Endothelial cell (in vitro differentiated cells): ENCODE measurements at places on chromosomes 1 and 21. TPM values are rescaled to one million over a fixed set of nuclear protein-coding genes. Genes with fewer than 3 reads are reported as not detected.

ERVH48-1 gene
- 20.5 TPM for total RNA-seq

TSPEAR gene
- not detected for total RNA-seq

TCEANC2 gene
- 6.3 TPM for total RNA-seq

IVL gene
- total RNA-seq, result not detected

PUM1 gene
- 135 TPM for total RNA-seq

OLFML3 gene
- total RNA-seq, result 130 TPM

RHD gene
- 0.38 TPM for total RNA-seq

IRF6 gene
- 21.3 TPM for total RNA-seq

GBP5 gene
- 2.6 TPM for total RNA-seq

ZBTB8B gene
- 0.92 TPM for total RNA-seq

DNA sequence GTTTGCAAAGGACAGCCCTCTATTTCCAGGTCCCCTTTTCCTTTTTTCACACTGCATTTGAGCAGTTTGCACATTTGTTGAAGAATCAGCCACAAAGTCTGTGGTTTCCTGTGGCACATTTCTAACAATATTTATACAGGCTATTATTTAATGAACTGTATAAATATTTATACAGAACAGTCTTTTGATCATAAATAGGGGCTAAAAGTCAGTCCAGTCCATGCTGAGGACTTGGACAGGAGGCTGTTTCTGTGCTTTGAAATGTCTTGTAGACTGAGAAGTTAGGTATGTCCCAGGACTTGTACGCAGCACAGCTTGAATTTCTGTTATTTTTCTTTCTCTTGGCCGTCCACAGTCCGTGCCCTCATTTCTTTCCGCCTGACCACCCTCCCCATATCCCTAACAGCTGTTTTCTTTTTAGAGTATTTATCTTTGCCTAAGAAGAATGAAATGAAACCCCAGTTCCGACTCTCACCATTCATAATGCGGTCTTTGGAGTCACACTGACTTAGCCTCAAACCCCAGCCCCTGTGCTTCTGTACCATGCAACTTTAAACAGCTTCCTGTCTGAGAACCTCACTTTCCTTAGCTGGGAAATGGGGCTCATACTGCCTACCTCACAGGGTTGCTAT lies 19.7 kb downstream of the FGGY start:
- DNase-seq, result no peak

DNA sequence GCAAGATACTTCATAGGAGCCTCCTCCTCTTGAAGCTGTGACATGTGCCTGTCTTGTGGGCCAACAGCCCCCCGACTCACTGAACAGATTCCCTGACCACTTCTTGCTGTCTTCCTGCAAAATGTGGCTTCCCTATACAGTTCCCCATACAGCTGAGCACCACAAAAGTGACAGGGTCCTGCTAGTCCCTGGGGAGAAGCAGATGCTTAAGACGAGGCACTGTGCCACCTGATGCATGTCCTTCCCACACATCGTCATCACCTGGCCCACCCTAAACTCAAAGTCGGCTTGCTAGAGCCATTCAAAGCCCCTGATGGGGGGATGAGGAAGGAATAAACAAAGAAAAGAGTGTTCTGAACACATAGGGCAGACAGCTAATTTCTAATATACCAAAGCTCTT lies 29.2 kb upstream of the ETV3 start:
- no peak for DNase-seq

DNA sequence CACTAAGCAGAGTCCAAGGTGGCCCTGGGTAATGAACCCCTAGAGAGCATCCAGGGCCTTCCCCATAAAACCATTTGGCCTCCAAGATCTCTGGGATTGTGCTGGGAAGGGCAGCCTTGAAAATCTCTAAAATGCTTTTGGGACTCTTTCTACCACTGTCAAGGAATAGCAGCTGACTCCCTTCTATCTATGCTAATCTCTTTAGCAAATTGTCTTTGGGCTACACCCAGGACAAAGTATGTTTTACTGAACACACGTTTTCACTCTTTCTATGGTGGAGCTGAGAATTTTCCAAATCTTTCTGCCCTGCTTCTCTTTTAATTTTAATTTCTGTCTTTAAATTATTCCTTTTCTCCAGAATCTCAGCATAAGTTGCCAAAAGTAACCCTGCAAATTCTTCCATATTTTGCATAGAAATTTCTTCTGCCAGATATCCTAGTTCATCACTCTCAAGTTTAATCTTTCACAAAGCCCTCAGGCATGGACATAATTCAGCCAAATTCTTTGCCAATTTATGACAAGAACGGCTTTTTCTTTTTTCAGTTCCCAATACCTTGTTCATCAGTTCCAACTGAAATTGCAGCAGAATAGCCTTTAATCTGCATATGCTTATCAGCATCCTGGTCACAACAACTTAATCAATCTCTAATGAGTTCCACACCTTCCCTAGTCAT lies 687.0 kb upstream of the ADGRL4 start:
- no peak for DNase-seq

- DNase-seq, result no peak
Observed at GRCh38 chr1:217425422-217425821, 205.5 kb downstream of the GPATCH2 start.

DNA sequence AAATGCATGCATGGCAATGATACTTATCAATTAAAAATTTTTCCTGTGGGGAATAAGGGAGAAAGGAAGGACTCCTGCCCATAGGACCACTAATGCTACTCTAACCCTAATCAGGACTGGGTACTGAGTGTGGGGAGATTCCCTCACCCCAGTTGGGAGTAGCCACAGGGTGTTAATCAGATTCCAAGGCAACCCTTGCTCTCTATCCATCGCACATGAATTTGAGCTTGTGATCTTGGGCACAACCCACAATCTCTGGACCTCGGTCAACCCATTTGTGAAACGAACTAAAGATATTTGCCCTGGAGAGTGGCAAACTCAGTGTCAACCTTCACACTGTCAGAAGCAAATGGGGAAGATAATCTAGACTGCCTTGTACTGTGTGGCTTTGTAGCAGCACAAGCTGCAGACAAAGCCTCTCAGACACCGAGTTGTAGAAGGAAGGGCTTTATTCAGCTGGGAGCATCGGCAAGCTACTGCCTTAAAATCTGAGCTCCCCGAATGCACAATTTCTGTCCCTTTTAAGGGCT lies 69.5 kb downstream of the SERINC2 start:
- DNase-seq, result no peak

- DNase-seq, result no peak
Observed at GRCh38 chr1:48735796-48736195, 40.9 kb downstream of the BEND5 start.

GRCh38 chr1:214386747-214387146 lies 105.8 kb downstream of the SMYD2 start:
- no peak for DNase-seq

- DNase-seq, result no peak
Observed at GRCh38 chr1:96515430-96515829, 206.2 kb upstream of the PTBP2 start.

GRCh38 chr1:57281324-57281723 lies 142.5 kb downstream of the DAB1 start:
- DNase-seq, result no peak

DNA sequence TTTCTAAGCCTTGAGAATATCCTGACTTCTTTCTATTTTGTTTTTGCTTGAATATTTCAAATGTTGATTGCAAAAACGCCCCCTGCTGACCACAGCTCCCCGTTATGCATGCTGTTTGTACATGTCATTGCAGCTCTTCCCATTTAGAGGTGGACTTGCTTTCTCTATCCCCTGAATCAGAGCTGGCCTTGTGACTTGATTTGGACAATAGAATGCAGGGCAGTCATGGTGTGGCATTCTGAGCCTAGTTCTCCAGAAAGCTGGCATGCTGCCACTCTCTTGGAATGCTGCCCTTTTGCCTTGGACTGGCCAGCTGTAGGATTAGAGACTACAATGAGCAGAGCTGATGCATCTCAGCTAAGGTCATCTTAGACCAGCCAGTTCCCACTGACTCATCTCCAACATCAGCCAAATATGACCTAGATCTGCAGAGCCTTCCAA lies 1561.5 kb downstream of the MRPL39 start:
- DNase-seq, result peak; percentile 18

GRCh38 chr1:154774175-154774855 lies 95.8 kb downstream of the KCNN3 start:
- DNase-seq, result no peak

- no peak for DNase-seq
Observed at GRCh38 chr1:97791251-97791650, 129.6 kb downstream of the DPYD start.

- DNase-seq, result no peak
Observed at GRCh38 chr1:11391886-11392285, 87.1 kb upstream of the DISP3 start.

GRCh38 chr1:87684194-87684593 lies 355.5 kb downstream of the LMO4 start:
- no peak for DNase-seq

- DNase-seq, result no peak
Observed at GRCh38 chr1:91261655-91262054, 143.0 kb downstream of the HFM1 start.

GRCh38 chr1:52976183-52977035 lies 49.3 kb downstream of the SCP2 start:
- DNase-seq, result no peak

- no peak for DNase-seq
Observed at GRCh38 chr1:17046334-17046657, 7.5 kb downstream of the SDHB start.

GRCh38 chr1:164928232-164928812 lies 369.3 kb downstream of the PBX1 start:
- no peak for DNase-seq

DNA sequence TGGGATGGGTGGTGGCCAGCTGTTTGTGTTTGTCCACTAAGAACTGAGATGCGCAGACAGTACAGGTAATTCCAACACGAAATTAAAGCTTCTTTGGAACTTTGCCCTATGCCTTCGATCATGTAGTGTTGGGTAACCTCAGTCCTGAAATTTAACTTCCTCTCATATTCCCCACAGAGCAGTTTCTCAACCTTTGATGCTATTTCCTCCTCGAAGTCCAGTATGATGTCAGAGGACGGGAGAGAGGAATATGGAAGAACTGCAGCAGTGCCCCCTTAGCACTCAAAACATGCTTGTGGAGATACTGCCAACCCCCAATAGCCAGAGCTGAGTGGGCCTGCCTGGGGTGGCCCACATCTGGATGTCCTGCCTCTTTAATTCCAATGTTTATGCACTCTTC lies 3.6 kb downstream of the LPAR3 start:
- DNase-seq, result no peak

DNA sequence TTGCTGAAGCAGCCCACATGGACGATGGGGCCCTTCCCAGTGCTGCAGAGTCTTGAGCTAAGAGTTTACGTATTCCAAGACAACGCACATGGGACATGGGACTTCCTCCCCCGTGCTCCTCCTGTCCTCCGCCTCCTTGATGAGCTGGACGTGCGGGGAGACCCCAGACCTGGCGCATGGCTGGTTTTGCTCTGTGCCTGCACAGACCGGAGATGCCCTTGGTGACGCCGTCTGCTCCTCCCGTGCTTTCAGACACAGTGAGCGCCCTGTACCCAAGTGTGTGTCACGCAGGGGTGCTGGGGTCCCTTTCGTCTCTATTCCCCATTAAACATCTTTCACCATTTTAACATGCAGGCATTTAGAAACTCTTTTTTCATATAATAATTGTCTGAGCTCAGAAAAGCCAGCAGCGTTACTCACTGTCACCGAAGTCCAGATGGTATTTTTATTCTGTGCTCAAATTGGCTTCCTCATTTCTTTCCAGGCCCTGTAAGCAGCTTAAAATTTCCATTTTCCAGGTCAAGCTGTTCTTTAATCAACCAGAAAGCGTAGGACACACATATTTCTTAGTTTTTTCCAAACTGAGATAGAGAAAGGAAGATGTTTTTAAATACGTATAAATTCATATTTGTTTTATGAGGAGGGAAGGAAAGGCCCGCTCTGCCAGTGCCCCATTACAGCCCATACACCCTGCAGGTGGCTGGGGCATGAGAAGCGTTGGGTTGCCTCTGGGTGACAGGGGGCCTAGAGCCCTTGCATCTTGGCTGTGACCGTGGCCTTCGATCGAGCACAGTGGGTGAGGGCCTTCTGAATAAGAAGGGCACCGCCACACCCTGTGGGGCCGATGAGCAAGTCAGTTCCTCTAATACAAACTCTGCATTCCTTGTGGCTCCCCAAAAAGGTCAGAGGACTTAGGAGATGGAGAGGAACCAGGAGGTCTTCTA lies 17.9 kb upstream of the ZBTB21 start:
- no peak for DNase-seq

DNA sequence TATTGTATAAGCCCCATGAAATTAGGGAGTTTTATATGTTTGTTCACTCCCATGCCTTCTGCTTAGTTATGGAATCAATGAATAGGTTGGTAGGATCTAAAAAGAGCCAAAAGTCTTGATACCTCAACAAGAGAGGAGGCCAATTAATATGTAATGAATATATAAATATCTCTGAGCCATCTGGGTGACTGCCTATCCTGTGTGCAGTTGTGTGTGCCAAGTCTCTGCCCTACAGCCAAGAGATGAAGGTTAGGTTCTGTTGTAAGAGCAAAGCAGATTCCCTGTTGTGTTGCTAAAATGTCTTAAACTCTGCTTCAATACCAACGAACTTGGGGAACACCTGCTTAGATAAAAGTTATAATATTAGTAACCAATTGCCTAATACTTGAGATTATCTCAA lies 61.8 kb upstream of the GORAB start:
- no peak for DNase-seq

DNA sequence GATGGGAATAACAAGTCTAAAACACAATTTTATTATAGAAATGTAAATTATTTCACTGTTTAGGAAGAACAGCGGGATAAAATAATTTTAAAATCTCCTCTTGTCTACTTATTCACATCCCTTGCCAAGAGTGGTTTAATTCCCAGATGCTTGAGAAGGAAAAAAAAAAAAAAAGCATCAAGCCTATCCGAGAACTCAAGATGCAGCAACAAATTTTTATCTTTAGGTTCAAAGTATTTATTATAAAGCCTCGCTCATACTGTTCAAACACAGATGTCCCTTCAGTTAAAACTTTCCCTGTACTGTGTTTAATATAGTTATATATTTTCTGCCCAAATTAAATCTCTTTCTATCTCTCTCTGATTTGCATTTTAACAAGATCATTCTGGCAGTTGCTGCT lies 1615.8 kb downstream of the PLA2G4A start:
- DNase-seq, result no peak
